ENCODE measurements at places on chromosomes 3 and 15.

- no peak for DNase-seq
These were observed 30.9 kb downstream of the UBE3A start for GRCh38 chr15:25407950-25408349.

DNA sequence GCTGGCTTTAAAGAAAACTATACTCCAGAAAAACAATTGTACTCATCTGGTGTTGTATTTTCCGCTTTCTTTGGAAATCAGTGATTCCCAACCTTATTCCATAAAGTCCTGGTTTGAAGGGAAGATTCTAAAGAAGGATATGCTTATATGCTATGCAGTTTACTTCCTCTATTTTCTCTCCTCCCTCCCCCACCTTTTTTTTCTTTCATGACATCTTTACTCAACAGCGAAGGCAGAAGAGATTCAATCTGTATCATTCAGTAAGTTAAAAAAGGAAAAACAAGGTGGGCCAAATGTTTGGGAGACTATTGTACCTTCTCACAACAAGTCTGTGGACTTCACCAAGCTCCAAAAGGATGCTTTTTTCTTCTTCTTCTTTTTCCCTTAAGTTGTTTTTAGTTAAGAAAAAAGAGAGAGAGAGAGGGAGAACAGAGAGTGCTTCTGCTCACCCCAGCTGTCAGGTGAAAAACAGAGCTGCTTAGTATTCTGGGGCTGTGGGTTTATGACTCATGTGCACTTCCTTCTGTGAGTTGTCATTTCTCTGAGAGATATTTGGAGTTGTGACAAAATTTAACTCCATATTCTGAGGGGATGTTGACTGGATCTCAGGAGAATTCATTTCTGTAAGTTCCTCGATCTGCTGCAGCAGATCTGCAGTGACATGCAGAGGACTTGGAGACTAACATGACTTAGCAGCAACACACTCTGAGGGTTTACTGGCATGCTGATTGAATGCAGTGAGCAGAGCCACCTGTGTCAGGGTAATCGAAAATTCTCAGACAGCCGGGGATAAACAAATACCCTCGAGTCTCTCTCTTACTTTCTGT is 70.7 kb downstream of the SSR3 start:
- peak; percentile 55 for DNase-seq

DNA sequence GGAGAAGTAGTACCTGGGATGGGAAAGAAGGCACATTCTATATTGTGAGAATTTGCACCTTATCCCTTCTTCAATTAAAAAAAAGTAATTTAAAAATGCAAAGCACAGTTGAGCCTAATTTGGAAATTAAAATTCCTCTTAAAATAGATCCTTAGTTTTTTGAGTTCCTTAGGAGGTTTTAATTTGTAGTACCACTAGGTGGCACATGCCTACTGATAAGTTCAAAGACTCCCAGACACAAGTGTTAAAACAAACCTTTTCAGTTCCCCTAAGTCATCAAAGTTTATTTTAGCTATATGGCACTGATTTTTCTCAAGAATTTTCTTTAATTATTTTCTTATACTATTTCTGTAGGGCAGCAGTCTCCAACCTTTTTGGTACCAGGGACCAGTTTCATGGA is 127.6 kb upstream of the AZI2 start:
- DNase-seq, result no peak

DNA sequence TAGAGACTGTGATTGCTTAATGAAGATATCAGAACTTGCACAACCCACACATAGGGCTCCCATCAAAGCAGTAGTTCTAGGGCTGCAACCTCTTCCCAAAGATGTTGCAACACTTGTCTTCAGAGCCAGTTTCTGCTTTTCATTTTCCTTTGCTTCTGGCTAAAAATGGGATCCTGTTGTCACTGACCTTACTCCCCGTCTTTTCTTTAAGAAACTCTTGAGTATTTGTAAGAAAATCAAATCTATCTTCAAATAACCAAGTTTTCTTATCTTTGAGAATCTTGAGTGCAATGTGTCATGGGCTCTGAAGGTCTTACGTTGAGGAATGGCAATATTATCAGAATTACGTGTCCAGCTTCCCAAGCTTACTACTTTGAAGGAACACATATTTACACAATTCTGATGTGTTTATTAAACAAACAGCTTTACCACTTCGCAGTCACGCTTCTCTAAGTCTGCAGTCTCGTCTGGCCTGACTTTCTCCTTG is 24.1 kb downstream of the CACNA1D start:
- DNase-seq, result no peak
